ENCODE measurements at places on chromosomes 4 and X.

DNA sequence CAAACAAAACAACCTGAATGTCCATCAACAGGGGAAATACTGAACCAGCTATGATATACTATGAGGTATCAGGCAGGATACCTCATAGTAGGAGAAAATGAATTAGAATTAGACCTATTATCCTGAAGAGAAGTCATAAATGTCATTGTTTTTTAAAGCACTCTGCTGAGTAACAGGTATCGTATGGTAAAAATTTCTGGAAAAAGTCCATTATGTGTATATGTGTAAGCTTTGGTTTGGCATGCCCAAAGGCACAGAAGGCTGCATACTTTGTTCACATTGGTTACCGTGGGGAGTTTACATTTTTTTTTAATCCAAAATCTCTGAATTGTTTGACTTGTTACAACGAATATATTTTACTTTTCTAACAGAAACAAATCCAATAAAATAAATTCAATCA is 70.5 kb downstream of the RPS3A start:
- DNase-seq: no peak

DNA sequence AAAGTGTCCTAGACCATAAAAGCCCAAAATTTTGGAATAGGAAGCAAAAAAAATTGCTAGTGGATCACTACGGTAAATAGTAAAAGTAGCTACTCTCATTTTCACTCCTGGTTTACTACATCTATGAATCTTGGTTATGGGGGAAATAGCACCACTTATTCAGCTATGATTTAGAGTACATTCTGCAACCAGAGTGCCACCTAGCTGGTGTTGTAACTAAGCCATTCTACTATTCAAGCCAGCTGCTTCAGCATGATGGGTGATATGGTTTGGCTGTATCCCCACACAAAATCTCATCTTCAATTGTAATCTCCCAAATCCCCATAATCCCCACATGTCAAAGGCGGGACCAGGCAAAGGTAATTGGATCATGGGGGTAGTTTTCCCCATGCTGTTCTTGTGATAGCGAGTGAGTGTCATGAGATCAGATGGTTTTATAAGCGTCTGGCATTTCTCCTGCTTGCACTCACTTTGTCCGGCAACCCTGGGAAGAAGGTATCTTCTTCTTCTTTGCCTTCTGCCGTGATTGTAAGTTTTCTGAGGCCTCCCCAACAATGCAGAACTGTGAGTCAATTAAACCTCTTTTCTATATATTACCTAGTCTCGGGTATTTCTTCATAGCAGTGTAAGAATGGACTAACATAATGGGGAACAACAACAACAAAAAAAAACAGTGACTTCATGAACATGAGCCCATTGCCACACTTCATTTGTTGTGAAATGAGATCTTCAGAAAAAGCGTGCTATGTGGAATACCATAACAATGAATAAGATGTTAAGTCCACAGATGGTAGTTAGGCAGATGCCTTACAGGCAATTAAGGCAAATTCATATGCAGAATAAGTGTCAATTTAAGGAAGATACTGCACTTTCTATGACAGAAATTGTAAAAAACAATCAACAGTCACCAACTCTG is 280.1 kb downstream of the PABPC4L start:
- no peak for DNase-seq

- DNase-seq: no peak
Measured at GRCh38 chr4:163482190-163482589, 8.6 kb upstream of the TKTL2 start.

GRCh38 chr4:70746179-70746839 is 24.5 kb downstream of the RUFY3 start:
- no peak for DNase-seq

DNA sequence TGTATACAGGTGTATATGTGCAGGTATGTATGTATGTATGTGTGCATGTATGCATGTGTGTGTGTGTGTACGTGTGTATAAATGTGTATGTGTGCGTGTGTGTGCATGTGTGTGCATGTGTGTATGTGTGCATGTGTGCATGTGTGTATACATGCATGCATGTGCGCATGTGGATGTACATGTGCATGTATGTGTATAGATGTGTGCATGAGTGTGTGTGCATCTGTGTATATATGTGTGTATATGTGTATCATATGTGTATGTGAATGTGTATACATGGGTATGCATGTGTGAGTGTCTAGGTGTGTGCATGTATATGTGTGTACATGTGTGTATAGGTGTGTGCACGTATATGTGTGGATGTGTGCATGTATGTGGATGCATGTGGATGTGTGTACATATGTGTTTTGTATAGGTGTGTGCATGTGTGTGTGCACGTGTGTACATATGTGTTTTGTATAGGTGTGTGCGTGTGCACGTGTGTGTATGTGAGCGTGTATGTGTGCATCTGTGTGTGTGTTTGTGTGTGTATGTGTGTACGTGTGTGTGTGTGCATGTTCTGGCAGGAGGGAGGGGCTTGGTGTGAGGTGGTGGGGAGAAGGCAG is 6.0 kb downstream of the BGN start:
- no peak for DNase-seq

GRCh38 chrX:150085881-150086280 is 147.6 kb upstream of the EOLA2 start:
- no peak for DNase-seq

DNA sequence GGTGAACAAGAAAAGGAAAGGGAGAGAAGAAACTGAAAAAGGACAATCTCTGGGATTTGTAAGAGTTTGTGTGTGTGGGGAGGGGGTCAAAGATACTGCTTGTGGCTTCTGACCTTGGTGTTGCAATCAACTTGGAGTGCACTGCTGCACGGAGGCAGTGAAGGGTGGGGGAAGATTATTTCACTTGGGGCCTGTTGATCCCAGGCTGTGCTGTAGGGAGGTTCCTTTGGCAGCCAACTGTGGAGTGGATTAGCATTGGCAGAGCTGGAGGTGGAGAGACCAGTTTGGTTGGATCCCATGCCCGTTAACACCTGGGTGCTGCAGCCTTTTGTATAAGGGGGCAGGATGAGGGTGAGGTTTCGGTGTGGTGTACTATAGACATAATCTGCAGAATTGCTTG is 38.2 kb downstream of the AFF1 start:
- DNase-seq: peak; percentile 49

- DNase-seq: peak; percentile 87
Measured at GRCh38 chrX:55451990-55452832, at the start of gene MAGEH1. Gene MAGEH1, plus strand, starts transcription at chrX:55452127. Its CDS starts 248 bp downstream, at chrX:55452375.

GRCh38 chr4:76036855-76037254 is 985 bp upstream of the CXCL11 start:
- no peak for DNase-seq

- no peak for DNase-seq
Measured at GRCh38 chrX:72258174-72258573, 18.9 kb downstream of the RPS4X start.

DNA sequence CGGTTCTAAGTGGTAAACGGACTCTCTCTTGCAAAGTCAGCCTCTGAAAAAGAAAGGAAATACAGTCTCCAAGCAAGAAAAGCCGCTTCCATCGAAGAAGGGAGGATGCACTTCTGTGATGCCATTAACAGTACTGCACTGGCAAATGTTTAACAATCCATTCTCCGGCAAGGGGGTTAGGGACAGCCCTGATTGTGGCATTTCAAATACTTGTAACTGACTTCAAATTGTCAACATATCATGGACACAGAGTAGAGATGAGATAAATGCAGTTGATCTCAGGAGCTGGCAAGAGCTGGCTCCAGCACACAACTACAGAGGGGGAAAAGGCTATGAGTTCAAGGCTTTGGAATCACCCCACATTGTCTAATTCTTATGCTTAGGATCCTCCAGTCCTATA is 146.8 kb downstream of the SLC7A11 start:
- DNase-seq: no peak

DNA sequence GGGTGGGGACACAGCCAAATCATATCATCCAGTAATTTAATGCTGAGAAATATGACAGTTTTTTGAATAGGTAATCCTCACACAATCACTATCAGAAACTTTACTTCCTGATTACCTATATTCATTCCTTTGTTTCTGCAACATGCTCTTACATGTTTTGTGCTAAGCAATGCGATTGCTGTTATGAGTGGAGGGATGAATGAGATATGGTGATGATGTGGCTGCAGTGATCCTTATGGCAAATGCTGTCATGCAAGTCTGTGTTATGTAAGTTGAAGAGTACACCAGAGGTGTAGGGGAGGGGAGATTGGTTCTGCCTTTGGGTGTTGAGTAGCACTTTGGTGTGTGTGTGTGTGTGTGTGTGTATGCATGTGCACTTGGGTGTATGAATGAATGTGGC is 14.6 kb downstream of the HERC3 start:
- DNase-seq: no peak

DNA sequence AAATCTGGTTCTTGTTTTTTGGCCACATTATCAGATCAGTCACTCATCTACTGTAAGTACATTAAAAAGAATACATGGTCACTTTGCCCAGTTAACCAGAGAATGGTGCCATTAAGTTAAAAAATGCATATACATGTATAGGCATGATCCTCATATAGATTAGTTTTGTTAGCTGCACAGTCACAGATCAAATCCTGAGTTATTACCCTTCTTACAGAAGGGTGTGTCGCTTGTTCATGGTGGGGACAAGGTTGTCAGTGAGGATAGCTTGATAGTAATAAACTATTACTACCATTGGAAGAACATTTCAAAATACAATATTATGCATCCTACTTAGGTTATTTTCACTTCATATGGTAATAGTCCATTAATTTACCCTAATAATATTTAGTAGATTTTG is 48.5 kb downstream of the GALNT7 start:
- no peak for DNase-seq

DNA sequence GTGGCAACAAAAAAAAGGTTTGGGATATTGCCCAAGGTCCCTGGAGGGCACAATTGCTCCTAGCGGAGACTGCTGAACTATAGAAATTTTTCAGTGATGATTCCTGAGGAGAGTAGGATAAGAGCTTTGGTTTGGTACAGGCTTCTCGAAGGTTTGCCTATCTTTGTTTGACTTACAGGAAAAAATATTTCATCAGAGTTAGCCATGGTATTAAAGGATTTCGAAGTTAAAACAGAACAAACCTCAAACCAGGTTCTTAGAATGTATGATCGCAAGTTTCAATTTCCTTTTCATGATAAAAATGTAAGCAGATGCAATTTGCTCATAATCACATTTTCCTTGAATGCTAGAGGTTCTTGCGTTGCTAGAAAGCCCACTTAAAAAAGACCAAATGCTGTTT is 1.7 kb downstream of the EGFL6 start:
- no peak for DNase-seq

DNA sequence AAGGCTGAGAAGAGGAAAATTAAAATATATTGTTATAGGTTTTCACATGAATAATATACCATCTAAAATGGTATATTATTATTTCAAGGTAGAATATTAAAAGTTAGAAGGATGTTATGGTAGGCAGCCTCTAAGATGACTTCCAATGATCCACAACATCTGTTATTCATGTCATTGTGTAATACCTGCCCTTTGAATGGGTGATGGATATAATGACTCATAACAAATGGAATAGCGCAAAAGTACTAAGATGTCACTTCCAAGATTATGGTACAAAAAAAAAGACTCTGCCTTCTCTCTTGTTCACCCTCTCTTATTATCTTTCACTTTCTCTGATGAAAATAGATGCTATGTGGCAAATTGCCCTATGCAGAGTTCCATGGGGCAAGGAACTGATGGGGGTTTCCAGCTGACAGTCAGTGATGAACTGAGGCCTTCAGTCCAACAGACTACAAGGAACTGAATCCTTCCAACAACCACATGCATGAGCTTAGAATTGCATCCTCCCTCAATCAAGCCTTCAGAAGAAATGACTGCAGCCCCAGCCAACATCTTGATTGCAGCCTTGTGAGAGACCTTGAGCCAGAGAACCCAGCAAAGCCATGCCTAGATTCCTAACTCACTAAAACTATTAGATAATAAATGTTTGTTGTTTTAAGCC is 57.7 kb downstream of the HS6ST2 start:
- DNase-seq: no peak

GRCh38 chr4:165336743-165337142 is 9.3 kb downstream of the MSMO1 start:
- DNase-seq: no peak

DNA sequence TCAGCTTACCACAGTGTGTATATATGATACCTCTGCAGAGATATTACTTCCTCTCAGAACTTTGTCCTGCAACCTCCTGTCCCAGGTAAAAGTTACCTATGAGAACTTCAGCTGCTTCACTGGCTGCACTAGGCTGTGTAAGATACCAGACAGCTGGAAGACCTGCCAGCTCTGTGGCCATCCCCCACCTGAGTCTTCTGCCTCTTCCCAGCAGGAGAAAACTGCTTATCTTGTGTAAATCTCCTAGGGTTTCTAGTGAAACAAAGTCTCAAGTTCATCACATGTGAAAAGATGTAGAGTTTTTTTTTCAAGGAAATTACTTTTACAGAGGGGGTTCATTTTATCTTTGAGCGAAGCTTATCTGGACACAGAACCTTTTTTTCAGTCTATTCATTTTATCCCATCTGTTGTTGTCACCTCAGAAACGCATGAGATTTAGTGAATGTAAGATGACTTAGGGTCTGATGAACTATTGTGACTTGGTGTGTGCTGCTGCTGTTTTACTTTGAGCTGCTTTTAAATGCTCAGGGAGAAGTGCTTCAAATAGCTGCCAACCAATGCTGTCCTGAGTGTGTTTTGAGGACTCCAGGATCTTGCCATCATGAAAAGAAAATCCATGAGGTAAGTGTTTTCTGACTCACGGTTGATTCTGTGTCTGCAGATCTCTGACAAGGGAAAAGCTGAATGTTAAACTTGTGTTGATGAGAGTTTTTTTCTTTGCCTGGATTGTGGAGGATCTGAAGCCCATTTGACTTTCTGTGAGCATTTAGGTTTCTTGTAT is 187.8 kb downstream of the FRAS1 start:
- DNase-seq: no peak

DNA sequence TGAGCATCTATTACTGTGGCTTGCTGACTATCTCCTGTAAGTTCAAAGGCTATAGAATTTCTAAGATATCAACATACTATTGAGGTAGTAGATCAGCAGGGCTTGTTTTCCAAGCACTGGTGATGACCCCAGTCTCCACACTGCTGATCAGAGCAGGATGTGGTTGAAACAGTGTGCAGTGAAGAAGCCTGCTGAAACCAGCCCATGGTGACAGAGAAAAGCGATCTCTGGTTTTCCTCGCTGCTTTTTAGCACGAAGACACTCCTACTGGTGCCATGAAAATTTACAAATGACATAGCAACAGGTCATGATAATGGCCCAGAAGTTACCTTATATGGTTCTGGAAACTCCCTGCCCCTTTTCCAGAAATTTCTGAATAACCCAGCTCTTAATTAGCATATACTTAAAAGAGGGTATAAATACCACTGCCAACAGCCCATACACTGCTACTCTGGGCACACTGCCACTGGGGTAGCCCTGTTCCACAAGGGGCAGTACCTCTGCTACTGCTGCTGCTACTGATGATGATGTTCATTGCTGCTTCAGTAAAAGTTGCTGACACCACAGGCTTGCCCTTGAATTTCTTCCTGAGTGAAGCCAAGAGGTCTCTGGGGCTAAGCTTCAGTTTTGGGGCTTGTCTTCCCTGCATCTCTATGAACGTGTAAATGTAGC is 1689.5 kb upstream of the PCDH10 start:
- DNase-seq: no peak

DNA sequence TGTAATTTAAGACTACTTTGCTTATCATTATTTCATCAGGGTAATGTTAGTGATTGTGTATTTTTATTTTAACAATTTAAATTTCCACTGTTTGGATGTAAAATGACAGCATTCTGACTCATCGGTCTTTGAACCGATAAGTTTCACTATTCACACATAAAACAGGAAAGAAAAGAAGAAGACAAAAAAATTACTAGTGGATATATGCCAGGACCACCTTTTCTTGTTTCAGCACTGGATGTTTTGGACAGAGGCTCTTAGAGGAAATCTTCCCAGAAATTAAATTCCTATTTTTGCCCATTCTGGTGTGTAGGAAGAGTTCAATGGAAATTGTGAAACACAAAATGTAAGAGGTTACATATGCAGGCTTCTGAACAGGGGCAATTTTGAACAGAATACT is 57.4 kb downstream of the VEGFC start:
- DNase-seq: no peak

Data from hematopoietic multipotent progenitor cell treated with erythropoietin and hydrocortisone succinate and interleukin-3 and kit ligand, for 8 days (in vitro differentiated cells).